ENCODE measurements at places on chromosomes 6 and 20.

GRCh38 chr6:18240230-18240629 is 24.1 kb downstream of the DEK start:
- no peak for DNase-seq

DNA sequence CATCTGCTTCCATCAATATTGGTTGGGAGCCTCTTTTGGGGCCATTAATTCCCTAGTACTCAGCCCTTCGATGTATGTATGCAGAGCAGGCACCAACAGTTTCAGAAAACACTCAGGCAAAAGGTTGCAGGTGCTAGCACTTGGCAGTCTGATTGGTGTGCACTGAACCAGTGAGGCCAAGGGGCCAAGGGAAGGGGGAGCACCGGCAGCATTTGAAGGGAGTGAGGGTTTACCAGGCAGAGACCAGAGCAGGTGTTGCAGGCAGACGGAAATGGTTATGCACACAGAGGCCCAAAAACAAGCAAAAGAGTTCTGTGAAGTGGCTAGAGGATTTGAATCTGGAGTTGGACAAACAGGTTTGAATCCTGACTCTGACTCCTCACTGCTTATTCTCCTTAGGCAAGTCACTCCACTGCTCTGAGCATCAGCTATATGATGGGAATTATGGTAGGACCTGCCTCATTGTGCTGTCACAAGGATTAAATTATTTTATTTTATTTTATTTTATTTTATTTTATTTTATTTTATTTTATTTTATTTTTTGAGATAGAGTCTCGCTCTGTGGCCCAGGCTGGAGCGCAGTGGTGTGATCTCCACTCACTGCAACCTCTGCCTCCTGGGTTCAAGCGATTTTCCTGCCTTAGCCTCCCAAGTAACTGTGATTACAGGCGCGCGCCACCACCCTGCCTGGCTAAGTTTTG is 58.1 kb upstream of the SHLD1 start:
- DNase-seq, result no peak

DNA sequence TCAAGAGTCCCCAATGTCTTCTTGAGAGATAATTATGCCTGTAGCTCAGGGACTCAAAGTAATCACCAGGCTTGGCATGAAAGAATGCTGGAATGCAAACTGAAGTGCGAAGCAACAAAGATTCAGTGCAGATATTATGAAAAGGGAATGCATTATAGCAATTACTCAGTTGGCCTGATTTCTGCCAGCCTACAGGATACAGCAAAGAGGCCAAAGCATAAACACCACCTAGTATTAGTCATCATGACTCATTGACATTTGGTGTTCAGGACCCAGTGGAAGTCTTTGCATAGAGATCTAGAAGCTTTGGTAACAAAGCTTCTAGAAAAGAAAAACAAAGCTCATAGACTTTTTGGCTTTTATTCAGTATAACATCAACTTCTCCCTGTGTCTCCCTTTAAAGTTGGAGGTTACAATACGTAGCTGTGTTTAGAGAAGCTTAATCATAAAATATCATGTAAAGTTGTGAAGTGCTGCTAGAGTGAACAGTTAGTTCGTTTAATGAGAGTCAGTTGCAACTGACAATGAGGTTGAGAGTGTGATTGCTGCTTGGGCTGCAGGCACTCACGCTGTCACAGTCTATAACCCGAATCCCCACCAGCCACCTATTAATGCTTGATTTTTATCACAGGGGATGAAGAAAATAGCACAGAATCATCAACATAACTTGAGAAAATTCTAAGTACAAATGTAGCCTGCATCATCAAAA is 932.7 kb downstream of the TFAP2A start:
- DNase-seq, result no peak

GRCh38 chr20:62201173-62202082 is 18.6 kb downstream of the MTG2 start:
- DNase-seq, result no peak

- DNase-seq, result no peak
Measured at GRCh38 chr6:151276112-151276740, 36.5 kb downstream of the AKAP12 start.

DNA sequence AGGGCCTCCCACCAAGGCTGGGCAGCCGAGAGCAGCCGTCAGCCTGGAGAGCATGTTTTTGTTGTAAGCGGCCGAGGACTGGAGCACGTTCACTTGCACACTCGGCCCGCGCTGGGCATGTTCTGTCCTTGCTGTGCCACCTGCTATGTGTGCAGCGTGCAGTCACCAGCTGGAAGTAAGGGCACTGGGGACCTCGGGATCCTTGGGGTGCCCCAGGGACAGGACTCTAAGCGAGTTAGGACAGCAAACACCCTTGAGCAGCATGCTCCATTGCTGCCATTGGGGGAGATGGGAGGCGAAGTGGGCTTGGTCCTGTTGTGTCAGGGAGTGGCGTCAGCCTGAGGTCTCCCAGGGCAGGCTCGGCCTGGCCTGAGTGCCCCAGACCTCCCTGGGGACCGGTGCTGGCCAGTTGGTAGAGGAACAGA is 18.6 kb downstream of the DYNLT1 start:
- no peak for DNase-seq

DNA sequence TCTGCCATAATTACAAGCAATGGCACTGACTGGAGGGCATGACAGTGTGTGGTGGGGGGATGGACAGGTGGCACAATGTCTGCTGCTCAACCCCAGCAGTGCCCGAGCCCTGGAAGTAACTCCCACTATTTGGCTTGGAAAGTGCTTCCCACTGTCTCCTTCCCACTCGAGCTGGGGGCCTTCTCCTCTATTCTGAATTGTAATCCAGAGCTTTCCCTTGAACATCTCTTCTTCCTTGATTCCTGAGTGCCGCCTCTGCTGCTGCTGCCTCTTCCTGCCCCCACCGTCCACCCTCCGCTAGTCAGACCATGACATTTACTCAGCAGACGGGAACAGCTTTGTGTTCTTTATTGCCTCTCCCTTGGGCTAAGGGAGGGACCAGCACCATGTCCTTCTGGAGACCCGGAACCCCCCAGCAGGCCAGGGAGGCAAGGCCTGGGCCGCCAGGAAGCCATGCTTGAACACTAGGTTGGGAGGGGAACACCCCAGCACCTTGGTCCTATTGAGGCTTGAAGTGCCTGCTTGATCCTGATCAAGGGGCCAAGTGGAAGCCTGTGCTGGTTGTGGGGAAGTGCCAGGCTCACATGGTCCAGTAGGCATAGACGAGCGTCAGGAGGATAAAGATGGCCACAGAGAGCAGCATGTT is 17.0 kb downstream of the CCDC167 start:
- no peak for DNase-seq

GRCh38 chr6:38024908-38025307 is 205.4 kb downstream of the ZFAND3 start:
- no peak for DNase-seq
